ENCODE measurements at places on chromosomes 16 and 17. TPM values are rescaled to one million over a fixed set of nuclear protein-coding genes. Genes with fewer than 3 reads are reported as not detected.

GRCh38 chr17:59496178-59496577, 69.2 kb upstream of the DHX40 start:
- DNase-seq = no peak

DNA sequence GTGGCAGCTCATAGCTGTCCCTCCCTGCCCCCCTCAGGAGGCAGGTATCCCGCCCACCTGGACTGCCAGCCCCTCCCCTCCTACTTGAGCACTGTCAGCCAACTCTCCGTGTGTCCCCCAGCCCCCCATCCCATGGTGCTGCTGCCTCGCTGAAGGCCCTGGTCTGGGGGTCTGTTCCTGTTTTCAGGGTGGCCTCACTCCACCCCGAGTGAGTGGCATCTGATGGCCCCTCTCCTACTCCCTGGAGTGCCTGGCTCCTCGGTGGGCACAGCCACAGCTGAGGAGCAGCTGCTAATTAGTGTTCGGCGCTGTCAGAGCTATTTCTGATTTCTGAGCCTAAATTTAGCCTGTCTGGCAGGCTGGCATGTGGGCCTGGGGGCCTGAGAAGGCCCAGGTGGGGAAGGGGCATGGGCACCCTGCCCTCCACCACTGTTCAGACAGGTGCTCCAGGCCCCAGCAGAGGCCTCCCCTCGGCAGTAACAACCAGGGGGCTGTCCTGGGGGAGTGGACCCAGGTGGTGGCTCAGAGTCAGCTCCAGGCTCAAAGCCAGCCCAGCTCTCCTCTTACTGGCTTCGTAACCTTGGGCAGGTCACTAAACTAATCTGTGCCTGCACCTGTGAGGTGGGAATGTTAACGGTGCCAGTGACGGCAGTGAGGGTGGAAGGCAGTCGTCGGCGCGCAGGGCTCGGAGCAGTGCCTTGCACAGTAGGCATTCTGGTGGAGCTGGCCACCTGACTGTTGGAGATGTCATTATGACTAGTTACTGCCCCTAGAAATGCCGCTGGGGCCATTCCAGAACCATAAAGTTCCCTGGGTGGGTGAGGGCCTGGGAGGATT, 6.5 kb downstream of the FMNL1 start:
- peak; percentile 52 for DNase-seq

DNA sequence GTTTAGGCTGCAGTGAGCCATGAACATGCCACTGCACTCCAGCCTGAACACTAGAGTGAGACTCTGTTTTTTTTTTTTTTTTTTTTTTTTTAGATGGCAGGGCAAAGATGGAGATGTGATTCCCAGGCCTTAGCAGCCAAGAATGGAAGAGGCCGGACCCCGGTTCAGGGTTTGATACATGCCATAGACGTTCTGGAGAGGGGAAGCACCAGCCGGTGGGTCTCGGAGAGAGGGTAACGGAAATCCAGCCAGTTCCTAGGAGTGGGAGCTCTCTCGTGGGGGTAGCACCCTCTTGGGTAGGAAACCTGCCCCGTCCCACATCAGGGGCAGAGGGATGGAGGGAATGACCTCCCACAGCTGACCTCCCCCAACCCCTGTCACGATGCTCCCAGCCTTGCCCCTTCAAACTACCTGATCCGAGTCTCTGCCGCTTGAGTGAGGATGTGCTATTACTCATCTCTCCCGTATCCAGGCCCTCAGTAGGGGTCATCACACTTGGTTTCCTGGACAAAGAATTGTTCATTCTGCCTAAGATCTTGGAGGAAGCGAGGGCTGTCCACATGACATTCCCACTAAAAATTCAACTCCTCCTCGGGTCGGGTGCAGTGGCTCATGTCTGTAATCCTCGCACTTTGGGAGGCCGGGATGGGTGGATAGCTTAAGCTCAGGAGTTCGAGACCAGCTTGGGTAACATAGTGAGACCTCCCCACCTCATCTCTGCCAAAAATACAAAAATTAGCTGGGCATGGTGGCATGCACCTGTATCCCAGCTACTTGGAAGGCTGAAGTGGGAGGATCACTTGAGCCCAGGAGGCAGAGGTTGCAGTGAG, 47.3 kb downstream of the MIS12 start:
- DNase-seq = no peak

DNA sequence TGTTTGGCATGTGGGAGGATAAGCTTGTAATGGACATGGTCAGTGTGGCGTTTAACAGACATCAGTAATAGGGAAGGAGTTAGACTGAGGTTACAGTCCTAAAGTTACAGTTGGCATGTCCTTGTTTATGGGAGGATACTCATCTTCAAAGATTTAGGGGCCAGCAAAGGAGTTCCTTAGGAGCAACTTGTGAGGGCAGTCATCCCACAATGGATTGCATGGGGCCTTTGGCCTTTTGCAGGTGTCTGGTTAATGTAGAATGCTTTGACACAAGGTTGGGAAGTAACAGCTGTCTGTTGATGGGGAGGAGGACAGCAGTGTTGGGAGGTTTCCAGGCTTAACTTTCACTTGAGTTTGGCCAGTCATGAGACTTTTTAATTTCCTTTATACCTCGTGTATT, 2.2 kb downstream of the NUBP1 start:
- DNase-seq = no peak

- no peak for DNase-seq
These were observed 14.5 kb upstream of the RASL10B start for GRCh38 chr17:35716897-35717465.

DNA sequence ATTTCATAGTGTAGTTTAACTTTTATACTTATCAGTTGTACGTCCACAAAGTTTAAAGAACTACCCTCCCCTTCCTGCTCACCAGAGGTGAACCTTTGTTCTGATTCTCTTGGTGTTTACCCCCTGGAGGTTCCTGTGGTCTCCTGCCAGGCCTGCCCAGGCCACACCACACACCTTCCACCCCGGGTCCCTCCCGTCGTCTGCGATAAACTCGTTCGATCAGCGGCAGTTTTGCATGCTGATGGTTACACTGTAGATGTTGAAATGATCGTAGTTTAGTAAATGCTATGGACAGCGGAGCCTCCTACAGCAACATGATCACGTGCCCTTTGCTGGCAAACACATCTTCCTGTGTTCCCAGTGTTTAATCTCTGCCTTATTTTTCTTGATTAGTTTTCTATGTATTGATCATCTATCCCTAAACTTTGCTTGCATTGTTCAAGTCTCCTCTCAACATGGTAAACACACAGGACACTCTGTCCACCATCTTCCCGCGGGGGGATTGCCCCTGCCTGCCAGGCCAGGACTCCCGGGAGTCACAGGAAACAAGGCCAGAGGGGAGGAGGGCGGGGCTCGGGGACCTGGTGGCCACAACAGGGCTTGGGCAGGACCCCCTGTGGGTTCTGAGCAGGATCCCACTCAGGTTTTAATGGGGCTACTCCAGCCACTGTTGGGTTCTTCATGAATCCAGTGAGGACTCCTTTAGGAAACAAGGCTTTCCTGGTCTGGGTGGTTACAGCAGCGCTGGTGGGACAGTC, 2.8 kb upstream of the ACSF3 start:
- no peak for DNase-seq

DNA sequence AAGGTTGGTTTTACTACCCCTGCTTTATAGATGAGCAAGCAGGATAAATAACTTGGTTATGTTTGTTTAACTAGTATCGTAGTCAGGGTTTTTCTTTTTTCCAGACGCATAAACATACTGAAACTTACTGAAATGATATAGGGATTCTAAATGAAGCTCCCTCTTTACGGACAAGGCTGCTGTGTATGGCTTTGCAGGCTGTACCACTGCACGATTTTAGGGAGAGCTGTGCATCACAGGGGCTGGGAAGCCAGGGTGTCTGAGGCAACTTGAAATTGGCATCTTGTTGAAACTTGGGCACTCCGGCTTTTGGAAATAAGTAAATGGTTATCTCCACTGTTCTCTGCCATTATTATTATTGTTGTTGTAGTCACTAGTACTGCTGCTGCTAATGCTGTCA, 218.1 kb upstream of the CDH8 start:
- no peak for DNase-seq

DNA sequence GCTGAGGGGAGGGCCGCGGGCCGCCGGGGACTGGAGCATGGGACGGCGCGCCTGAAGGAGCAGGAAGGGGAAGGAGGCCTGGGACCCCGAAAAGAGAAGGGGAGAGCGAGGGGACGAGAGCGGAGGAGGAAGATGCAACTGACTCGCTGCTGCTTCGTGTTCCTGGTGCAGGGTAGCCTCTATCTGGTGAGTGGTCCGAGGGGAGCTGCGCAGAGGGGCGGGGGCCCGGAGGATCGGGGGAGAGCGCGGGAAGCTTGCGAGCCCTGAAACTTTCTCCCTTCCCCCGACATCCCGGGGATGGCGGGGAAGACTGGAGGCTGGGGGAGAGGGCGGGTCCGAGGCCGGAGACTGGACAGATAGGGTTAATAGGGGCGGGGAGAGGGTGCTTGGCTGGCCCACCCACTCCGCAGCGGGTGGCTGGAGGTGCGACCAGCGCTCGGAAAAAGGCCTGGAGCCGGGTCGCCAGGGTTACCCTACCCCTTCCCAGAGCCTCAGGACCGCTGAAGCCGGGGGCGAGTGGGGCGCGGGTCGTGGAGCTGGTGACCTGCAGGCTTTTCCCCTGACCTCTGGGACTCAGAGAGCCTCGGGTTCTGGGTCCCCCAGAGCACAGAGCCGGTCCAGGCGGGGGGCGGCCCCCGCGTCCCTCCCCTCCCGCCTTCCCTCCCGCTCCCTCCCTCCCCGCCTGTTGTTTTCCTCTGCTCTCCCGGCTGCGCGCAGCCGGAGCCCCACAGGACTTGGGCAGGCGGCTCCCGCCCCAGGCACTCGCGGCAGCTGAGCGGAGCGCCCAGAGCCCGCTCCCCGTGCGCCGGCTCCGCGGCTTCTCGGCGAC, 631 bp downstream of the NXPH3 start:
- DNase-seq = no peak

DNA sequence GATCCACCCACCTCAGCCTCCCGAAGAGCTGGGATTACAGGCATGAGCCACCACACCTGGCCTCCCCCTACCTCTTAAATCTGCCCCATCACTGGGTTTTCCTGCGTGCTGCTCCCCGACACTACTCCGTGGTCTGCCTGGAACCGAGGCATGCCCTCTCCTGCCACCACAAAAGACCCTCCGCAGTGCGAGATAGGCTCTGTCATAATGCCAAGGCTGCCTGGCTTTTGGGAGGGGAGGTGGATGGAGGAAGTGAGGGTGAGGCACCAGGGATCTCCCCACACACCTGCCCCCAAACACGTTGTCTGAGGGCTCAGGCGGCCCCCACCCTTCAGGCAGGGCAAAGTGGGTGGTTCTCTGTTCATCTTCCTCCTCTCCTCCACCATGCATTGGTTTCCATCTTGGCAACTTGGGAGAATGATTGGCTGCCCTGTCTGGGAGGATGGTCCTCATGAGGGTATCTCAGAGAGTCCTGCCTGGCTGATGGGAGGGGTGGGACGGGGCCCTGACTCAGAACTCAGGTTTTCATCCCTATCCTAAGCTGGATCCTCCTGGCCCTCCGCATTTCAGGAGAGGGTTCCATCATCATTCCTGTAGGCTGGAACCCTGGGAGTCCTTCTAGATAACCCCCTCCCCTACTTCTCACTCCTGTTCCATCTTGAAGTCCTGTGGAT, 23.2 kb downstream of the IGFBP4 start:
- no peak for DNase-seq

DNA sequence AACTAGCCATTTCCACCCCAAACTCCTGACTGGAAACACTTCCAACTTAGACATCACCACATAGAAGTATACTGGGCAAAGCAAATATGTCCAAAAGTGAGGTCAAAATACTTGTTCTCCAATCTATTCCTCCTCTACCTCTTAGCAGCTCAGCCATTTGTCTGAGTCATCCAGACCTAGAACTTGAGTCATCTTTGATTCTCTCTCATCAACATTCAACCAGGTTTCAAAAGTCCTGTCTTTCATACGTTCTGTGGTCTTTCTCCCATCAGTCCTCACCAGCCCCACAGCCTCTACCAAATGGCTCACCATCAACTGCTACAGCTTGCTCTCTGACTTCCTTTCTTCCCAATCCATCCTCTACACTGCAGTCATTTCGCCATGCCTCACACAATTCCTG, 6.8 kb downstream of the ANKFY1 start:
- DNase-seq = peak; percentile 23

DNA sequence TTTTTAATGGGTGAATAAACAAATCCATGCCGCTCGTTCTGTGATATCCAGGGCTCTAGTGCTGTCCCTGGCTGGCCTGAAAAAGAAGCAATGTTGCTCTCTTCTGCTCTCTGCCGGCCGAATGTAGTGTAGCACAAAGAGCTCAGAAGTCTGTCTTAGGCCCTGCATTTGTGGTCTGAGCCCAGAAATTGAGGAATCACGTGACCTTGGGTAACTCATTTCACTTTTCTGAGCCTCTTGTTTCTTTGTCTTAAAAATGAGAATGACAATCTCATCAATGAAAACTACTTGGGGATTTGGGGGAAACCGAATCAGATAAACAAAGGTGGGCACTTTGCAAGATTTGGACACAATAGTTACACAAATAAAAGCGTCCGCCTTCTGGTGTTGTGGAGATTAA, 381.6 kb upstream of the ASIC2 start:
- peak; percentile 52 for DNase-seq

DNA sequence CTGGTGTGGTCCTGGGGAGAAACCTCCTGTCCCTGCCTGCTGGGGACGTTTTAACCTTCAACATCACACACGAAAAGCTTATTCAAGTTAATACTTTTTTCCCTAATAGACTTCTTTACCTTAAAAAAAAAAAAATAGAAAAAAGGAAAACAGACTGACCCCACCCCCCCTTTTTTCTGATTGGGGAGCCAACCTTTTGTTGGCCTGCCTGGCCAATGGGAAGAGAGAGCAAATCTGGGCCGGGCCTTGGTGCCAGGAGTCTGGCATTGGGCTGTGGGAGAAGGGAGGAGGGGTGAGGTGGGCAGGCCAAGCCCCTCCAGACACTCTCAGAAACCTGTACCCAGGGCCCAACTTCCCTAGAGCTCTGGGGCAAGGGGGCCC, 3.0 kb downstream of the CBX8 start:
- no peak for DNase-seq

- no peak for DNase-seq
These were observed 149.5 kb downstream of the TMEM132E start for GRCh38 chr17:34728771-34729310.

DNA sequence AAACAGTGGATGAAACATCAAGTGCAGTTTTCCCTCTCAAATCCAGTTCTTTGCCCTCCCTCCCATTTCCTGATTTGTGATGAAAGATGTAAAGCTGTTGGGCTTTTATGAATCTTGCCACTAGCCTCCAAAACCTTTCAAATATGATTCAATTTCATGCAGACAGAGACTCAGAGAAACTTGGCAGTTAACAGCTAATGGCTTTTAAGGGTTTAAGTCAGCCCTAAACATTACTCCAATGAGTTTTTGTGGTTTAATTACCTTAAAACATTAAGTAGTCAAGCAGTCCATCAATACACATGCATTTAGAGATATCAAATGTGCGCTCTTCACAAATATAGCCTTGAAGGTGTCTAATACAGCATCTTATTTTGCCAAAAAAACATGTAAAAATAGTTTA, 1594.0 kb upstream of the GOT2 start:
- DNase-seq = no peak

The CDRT15L2 gene
- total RNA-seq = not detected

The HP gene
- not detected for total RNA-seq

The ARHGAP44 gene
- not detected for total RNA-seq

The GRB7 gene
- total RNA-seq = 3.5 TPM

All from activated T-cell treated with anti-CD3 and anti-CD28 coated beads, Interleukin-2, amount 50 U/mL, for 72 hours (primary cell).